ENCODE measurements at places on chromosomes 6 and 20.

DNA sequence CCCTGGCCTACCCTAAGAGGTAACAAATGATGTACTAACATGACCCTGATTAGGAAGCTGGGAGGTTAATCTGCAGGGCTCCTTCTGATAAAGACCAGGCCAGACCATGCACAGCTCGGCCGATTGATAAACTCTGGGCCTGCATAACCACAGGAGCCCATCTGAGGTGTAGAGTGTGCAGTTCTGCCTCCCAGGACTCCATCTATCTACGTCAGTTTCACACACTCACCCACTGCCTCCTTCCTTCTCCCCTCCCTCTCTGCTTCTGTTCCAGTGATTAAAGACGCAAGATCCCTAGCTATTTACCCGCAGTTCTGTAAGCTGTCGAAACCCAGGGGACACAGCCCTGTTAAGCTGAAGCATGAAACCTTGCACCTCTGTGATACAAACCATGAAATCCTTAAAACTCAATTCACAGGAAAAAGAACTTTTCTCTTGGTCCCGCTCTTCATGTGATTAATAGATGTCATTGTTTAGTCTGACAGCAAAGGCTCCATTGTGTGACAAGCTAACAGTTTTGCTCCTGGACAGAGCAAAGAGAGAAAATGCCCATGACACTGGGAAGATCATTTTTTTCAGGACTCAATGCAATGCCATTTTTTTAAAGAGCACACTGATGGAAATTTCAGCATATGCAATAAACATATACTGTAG lies 470.6 kb downstream of the MAFB start:
- DNase-seq, result no peak

DNA sequence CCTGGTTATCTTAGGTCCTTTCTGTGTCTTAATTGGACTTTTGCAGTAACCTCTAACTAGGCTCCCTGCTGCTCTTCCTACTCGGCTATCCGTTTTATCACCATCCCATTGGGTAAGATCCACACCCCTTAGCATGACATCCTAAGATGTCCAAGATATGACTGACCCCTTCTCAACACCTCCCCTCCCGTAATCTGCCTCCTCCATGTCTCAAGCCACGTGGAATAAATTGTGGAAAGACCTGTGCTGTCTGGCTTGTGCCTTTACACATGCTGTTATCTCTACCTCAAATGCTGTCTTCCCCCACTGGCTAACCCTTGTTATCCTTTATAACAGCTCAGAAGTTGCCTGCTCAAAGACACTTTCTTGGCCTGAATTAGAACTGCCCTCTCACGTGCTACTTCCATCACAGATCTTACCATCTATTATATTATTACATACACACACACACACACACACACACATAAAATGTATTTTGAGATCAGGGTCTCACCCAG lies 26.5 kb downstream of the EIF2S2 start:
- no peak for DNase-seq

GRCh38 chr6:21741221-21742109 lies 147.9 kb downstream of the SOX4 start:
- DNase-seq, result peak; percentile 30

DNA sequence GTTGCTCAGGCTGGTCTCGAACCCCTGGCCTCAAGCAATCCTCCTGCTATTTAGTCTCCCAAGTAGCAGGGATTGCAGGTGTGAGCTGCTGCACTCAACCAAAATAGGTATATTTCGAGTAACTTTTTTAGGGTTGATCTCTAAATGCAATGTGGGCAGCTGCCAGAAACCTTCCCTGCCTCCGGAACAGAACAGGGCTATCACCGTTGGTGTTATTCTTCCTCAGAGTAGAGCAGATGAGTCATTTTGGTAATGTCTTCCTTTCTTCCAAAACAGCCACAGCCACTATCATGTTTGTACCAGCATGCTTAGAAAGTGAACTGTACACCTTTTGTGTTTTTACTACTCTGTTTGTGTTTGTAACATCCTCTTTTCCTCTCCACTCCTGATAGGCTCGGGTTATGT lies 44.1 kb downstream of the SNX9 start:
- peak; percentile 43 for DNase-seq

DNA sequence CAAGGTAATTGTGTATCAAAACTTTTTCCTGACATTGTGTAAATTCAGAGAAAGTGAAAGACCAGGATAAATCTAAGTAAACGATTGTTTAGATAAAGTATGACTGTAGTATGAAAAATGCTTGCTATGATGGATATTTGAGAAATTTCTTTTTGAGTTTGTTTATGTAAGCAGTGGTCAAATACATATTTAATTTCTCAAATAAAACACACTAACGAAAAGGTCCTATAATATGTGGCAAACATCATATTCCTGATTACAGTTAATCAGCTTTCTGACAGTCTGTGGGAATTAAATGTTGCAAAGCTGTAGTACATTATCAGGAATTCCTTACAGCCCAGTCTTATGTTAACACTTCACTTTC lies 636.9 kb downstream of the MMUT start:
- DNase-seq, result peak; percentile 40

- no peak for DNase-seq
Observed at GRCh38 chr6:146211646-146212045, 182.8 kb downstream of the GRM1 start.

DNA sequence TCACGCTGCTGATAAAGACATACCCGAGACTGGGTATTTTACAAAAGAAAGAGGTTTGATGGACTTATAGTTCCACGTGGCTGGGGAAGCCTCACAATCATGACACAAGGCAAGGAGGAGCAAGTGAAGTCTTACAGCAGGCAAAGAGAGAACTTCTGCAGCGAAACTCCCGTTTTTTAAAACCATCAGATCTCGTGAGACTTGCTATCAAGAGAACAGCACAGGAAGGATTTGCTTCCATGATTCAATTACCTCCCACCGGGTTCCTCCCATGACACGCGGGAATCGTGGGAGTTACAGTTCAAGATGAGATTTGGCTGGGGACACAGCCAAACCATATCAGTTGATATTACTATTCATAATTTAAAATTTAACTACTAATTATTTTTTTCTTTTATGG lies 157.3 kb upstream of the ATXN1 start:
- DNase-seq, result no peak

- peak; percentile 79 for DNase-seq
Observed at GRCh38 chr20:9103955-9104354, 35.1 kb downstream of the PLCB4 start.

- no peak for DNase-seq
Observed at GRCh38 chr6:135901774-135902524, 50.4 kb downstream of the PDE7B start.

DNA sequence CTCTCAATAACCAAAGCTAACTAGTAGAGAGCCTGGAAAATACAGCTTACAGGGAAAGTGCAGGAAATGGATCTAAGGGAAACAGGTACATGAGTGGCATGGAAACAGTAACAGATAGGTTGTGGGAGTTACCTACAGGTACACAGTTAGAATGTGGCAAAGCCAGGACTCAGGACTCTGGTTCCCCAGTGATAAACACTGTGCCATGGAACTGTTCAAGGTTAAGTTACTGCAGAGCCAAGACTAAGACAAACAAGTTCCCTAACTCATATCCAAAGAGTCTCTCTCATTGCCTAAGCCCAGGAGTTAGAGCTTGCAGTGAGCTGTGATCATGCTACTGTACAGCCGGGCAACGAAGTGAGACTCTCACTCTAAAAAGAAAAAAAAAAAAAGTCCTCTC lies 6.6 kb downstream of the MED20 start:
- DNase-seq, result no peak

DNA sequence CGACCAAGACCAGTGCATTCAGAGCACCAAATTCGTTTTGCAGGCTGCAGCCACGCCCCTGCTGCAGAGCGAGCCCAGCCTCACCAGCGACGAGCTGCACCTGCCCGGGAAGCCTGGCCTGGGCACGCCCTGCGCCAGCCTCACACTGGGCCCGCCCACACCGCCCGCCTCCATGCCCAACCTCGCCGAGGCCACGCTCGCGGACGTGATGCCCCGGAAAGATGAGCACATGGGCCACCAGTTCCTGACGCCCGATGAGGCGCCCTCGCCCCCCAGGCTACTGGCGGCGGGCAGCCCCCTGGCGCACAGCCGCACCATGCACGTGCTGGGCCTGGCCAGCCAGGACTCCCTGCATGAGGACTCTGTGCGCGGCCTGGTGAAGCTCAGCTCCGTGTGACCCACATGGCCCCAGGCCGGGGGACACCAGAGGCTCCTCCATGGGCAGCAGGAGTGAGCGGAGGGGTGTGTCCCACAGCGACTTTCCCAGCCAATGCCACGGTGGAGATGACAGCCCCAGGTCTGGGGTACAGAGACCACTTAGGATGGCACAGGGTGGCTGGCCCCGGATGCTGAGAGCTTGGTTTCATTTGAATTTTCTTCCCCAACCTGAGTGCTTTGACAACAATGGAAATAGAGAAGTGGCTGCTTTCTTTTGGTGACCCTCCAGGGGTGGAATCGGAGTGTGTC lies 150.2 kb upstream of the SNX9 start:
- no peak for DNase-seq

- DNase-seq, result no peak
Observed at GRCh38 chr6:35400111-35400510, 52.0 kb upstream of the FANCE start.
